ENCODE measurements at places on chromosomes 7 and 10. TPM values are rescaled to one million over a fixed set of nuclear protein-coding genes. Genes with fewer than 3 reads are reported as not detected.

- no peak for DNase-seq
Observed at GRCh38 chr7:21867226-21867625, 78.5 kb downstream of the CDCA7L start.

GRCh38 chr7:55309040-55309991 is 55.8 kb upstream of the LANCL2 start:
- DNase-seq: peak; percentile 85

DNA sequence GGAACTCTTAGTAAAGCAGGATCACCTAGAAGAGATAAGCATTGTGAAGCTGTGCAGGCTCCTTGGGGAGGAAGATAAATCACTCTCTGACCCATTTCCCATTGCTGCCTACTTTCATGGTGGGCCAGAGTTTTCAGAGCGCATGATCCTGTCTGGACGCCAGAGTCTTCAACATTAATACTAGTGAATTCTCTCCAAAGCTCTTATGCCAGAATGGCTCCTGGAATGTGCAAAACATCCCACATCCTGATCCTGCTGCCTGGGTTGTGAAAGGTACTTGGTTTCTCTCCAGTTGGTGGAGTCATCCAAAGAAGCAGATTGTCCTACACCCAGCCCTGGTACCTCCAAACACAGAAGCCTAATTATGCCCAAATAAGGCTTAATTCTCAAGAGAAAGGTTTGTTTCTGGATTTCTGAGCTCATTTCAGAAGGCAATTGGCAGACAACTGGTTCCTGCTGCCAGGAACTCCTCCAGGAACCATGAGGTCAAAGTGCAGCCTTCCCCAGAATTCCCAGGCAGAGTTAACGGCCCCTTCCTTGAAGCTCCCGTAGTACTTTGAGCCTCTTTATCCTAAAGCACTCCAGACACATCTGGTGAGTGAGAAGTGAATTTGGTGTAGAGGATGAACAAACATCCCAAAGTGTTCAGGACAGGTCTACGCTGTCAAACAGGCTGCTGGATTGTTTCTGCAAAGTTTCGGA is 495.2 kb downstream of the PLXNA4 start:
- DNase-seq: no peak

- no peak for DNase-seq
Observed at GRCh38 chr7:72334066-72334465, 78.1 kb downstream of the CALN1 start.

DNA sequence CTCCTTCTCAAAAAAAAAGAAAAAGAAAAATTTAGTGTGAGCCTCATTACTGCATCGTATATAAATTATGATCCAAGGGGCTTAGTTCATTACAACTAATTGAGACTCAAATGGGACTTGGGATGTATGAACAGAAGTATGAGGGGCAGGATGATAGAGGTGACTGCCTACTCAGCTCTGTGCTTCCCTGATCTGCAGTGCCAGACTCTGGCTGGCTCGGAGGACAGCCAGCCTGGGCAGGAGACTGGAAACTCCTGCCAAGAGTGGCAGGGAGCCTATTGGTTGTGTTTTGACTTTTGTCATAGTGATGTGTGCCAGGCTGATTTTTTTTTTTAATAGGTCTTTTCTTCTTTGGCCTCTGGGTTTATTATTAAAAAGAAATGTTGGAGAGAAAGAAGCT is 73.8 kb upstream of the GTF2IRD1 start:
- DNase-seq: no peak

- no peak for DNase-seq
Observed at GRCh38 chr10:102431452-102432124, 786 bp downstream of the CUEDC2 start.

GRCh38 chr10:31134311-31134952 is 102.8 kb upstream of the ZNF438 start:
- DNase-seq: peak; percentile 26

GRCh38 chr7:43576241-43576640 is 6.7 kb upstream of the STK17A start:
- DNase-seq: no peak

DNA sequence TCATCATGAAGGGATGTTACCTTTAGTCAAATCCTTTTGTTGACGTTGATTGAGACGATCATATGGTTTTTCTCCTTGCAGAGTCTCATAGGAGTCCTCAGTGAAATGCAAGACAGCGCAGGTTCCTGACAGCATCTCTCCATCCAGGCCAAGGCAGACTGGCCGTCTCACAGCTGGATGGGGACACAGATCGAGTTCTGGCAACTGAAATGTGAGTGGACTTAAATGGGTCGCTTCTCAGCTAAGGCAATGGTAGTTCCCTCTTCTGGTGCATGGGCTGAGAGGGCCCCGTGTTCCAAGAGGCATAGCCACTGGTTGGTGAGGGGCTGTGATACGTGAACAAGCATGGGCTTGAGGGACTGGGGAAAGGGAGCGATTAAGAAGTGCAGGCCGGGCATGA is 99.3 kb upstream of the CPXM2 start:
- DNase-seq: no peak

- no peak for DNase-seq
Observed at GRCh38 chr10:50653142-50653541, 29.4 kb upstream of the SGMS1 start.

- DNase-seq: no peak
Observed at GRCh38 chr7:100793806-100794660, 33.3 kb downstream of the EPHB4 start.

GRCh38 chr10:19656420-19657042 is 159.7 kb upstream of the PLXDC2 start:
- DNase-seq: no peak

- DNase-seq: no peak
Observed at GRCh38 chr10:131002031-131002861, 309.3 kb downstream of the TCERG1L start.

TCAF2 gene
- 36.5 TPM for total RNA-seq

IRF5 gene
- total RNA-seq: 30.3 TPM

UCN3 gene
- total RNA-seq: not detected

CYP26C1 gene
- 0.05 TPM for total RNA-seq

COL13A1 gene
- not detected for total RNA-seq

All from activated T-cell treated with anti-CD3 and anti-CD28 coated beads, Interleukin-2, amount 50 U/mL, for 72 hours (primary cell).